ENCODE measurements at places on chromosomes 3 and 15.
A peak's percentile ranks its signal among the peaks of the same experiment; 100 is the strongest.

DNA sequence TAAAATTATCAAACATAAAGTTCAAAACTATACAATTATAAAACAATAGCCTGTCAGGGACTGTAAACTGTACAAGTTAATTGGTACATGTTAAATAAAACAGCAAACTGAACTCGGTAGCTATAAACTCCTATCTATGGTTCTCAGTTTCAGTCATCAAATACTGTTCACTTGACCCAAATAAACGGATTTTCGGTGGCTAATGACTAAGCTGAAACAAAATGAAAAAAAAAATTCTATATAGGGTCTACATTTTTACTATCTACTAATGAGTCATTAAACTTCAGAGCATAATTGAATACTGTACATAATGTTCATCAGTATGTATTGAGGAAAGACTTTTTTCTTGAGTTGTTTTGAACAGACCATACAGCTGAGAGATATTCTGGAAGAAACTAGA, 6.6 kb downstream of the PROK2 start:
- DNase-seq: no peak

DNA sequence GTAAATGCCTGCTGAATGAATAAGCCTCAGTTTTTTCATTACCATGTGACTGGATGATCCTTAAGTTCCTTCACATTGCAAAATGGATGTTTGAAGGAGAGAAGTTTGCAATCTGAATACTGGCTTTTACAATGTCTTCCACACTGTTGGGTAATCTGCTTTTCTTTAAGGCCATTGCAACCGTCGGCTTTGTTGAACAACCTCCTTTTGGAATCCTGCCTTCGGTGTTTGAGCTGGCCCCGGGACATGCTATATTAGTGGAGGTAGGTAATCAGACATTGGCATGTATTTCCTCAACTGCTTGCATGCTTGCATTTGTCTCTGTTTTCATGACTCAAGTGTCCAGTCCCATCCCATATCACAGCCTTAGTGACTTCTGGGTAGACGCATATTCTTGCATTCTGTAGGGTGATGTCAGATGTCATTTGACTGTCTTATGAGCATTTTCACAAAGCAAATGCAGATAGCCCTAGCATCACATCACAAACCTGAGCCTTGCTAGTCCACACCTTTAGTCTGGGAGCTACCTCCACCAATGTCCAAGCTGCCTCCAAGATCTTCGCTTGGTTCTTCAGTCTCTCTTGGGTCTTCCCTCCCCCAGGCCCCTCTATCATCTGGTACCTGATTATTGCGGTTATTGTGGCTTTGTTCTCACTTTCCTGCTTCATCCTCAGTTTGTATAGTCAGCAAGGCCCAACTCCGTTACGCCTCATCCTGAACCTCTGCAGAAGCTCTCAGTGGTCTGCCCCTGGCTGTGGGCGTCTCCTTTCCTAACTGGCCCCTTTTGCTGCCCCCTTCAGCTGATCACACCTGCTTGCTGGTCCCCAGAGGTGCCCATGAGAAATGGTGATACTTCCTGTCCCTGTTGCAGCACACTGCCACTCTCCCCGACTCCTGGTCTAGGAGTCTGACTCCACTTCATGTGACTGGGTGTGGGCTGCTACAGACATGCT, 48.5 kb downstream of the ACAA1 start:
- no peak for DNase-seq

DNA sequence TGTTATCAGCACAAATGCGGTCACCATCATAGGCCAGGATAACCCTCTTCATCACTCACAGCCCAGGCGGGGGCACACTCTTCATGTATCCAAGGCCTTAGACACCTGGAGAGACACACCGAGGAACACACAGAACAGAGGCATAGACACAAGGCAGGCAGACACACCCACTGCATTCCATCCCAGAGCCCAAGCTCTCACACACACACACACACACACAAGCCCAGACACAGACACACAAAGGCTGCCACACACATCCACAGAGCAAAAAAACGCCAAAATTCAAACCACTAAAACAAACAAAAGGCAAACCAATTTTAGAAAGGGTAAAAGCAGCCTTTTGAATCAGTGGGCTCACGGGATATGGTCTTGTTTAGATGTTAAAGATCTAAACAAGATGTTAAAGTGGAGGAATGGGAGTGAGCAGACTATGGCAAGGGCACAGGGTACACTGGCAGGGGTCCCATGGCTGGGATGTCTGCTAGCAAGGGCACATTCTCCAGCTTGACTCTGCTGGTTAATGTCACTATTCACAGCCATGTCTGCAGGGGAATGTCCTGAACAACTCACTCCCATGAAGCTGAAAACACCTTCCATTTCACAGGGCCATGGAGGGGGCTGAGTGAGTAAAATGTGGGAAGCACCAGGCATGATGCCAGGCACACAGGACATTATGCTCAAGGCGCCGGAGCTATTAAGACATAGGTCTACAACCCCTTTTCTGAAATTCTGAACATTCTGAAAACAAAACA, 14.9 kb upstream of the CRABP1 start:
- peak; percentile 63 for DNase-seq

DNA sequence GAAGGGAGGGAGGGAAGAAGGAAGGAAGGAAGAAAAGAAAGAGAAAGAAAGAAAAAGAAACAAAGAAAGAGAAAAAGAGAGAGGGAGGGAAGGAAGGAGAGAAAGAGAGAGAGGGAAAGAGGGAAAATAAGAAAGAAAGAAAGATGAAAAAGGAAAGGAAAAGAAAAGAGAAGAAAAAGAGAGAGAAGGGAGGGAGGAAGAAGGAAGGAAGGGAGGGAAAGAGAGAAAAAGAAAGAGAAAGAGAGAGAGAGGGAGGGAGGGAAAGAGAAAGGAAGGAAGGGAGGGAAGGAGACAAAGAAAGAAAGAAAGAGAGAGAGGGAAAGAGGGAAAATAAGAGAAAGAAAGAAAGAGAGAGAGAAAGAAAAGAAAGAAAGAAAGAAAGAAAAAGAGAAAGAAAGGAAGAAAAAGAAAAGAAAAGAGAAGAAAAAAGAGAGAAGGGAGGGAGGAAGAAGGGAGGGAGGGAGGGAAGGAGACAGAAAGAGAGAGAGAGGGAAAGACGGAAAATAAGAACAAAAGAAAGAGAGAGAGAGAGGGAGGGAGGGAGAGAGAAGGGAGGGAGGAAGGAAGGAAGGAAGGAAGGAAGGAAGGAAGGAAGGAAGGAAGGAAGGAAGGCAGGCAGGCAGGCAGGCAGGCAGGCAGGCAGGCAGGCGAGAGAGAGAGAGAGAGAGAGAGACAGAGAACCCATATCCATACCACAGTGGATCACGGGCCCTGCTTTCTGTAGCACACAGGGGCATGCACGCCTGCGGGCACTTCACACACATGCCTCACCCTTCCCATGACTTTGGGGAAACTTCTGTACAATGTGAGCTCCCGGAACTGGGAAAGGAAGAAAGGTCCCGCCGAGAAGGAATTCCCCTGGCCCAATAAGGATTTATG, 52.5 kb downstream of the ADCY5 start:
- no peak for DNase-seq

- DNase-seq: no peak
Measured at GRCh38 chr15:79960502-79961212, 10.3 kb downstream of the BCL2A1 start.

DNA sequence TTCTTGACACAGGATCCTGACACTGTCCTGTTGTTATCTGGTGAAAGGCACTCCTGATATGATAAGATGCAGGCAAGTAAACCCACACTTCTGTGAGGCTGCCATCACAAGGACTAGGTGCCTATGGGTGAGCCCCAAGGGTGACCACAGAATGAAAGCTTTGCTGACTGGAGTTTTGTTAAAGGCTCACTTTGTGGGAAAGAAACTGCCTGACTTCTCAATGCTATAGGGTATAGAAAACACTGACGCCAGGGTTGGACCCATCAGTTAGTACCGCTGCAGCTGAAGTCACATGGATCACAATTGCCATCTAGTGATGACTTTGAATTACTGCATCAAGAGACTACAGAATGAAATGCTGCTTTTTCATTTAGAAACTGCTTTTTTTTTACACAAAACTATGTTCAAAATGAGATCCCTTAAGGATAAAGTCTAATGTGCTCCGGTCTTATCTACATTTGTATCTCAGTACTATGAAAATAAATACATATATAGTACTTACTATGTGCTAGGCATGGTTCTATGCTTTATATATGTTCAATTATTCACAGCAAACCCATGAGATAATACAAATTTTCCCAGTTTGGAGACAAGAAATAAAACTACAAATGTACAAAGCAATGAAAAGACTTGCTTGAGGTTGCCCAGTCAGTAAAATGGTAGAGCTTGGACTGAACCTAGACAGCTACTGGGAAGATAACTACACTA, 64.2 kb upstream of the CMSS1 start:
- DNase-seq: peak; percentile 61

- DNase-seq: peak; percentile 95
Measured at GRCh38 chr3:9890249-9891071, at the start of gene JAGN1. TSS of gene JAGN1 (plus strand) at chr3:9890610. CDS start at chr3:9890723, 113 bp downstream.

- DNase-seq: no peak
Measured at GRCh38 chr3:122409446-122409845, 6.4 kb downstream of the WDR5B start.

DNA sequence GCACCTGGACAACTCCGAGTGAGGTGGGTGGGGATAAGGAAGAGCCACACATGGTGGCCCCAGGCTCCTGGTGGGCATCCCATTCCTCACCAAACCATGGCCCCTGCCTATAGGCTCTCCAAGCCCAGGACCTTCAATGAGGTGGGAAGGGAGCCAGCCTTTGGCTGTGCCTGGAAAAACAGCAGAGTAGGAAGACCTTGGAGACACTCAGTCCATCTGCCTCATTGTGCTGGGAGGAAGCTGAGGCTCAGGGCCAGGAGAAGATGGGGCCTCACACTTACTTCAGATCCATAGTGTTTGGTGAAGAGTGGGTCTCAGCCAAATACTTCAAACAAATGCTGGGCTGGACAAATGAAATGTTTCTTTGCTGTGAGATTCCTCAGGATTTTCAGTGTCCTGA, 47.4 kb upstream of the APEH start:
- no peak for DNase-seq

DNA sequence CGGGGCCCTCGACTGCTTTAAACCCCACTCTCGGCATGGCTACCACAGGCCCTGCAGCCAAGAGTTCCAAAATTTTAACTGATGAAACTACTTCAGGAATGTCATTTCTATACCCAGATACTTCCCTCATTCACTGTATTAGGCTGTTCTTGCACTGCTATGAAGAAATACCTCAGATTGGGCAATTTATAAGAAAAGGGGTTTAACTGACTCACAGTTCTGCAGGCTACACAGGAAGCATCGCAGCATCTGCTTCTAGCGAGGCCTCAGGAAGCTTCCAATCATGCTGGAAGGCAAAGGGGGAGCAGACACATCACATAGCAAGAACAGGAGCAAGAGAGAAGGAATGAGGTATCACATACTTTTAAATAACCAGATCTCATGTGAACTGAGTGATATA, 21.6 kb upstream of the ALCAM start:
- DNase-seq: no peak

- DNase-seq: no peak
Measured at GRCh38 chr3:113252553-113252952, 41.2 kb downstream of the BOC start.

DNA sequence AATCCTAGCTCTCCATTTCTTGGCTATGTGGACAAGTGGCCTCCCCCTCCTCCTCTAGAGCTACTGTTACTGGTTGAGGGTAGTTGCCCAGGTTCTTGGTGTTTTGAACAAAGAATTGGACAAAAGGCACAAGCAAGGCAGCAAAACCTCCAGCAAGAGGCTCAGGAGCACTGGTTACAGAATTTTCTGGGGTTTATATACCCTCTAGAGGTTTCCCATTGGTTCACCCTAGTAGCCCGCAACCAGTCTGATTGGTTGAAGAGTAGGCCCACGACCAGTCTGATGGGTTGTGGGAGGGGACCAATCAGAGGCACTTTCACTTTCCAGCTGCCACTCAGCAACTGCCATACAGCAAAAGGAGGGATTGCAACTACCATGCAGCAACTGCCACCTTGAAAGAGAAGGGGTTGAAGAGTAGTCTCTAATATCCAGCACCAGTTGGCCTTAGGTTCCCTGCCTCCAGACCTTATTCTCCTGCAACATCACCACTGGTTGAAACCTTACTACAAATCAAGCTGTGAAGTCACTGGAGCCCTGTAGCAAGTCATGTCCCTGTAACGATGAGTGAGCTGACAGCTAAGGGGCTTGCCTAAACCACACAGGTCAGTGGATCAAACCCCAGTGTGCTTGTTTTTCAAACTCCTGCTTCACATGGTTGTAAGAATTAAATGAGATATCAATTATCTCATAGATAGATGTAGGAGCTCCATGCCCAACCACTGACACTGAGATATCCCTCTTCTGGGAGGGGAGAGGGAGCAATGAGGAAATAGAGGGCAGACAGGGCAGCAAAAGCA, 2.9 kb upstream of the C15orf39 start:
- DNase-seq: peak; percentile 83

DNA sequence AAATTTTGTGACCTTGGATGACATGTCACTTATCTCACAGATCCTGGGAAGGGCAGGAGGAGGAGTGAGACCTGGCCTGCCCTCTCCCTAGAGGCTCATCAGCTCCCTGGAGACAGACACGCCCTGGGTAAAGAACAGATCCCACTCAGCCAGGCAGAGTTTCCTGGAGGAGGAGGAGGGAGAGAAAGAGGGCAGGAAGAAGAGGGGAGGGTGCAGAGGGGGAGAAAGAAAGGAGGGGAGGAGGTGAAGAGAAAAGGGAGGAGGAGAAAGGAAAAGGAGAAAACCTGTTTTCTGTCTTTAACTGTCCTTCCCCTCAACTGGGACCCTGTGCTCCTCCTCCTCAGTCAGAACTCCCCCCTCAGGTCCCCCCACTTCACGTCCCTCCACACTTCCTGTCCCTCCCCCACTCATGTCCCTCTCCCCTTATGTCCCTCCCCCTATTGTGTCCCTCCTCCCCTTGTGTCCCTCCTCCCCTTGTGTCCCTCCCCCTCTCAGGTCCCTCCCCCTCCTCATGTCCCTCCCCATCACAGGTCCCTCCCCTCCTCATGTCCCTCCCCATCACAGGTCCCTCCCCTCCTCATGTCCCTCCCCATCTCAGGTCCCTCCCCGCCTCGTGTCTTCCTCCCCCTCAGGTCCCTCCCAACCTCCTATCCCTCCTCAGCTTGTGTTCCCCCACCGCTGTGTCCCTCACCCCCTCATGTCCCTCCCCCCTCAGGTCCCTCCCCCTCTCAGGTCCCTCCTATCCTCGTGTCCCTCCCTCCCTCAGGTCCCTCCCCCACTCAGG, 52.3 kb upstream of the CGNL1 start:
- DNase-seq: peak; percentile 86

- DNase-seq: no peak
Measured at GRCh38 chr15:95894407-95894956, 436.0 kb upstream of the NR2F2 start.

DNA sequence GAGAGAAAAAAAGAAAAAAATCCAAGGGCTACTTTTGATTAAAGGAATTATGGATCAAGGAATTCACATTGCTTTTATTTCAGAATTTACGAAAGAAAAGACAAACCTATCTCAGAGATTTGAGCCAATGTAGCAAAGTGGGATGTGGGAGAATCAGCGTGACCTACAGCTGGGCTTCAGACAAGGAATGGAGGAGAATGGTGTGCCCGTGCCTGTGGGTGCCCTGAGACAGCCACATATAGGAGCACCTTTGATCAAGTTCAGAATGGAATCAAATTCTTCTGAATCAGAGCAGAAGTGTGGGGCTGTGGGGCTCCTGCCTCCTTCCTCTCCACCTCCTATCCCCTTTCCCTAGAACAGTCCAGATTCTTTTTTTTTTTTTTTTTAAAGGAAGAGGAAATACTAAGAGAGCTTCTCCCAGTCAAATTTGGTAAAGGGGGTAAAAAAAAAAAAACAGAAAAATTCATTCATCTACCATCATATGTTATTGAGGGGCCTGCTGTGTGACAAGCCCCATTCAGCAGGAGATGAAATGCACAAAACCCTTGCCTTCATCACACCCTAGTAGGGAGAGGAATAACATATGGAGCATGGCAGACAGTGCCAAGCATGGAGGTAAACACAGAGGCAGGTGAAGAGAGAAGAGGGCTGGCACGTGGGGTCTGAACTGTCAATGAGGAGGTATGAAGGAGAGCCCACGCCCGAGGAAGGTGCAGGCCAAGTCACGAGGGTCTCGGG, 25.0 kb upstream of the MUSTN1 start:
- DNase-seq: no peak

Data from HuH-7 (cell line).